M059J (cell line): ENCODE measurements at places on chromosomes 13 and 19.

DNA sequence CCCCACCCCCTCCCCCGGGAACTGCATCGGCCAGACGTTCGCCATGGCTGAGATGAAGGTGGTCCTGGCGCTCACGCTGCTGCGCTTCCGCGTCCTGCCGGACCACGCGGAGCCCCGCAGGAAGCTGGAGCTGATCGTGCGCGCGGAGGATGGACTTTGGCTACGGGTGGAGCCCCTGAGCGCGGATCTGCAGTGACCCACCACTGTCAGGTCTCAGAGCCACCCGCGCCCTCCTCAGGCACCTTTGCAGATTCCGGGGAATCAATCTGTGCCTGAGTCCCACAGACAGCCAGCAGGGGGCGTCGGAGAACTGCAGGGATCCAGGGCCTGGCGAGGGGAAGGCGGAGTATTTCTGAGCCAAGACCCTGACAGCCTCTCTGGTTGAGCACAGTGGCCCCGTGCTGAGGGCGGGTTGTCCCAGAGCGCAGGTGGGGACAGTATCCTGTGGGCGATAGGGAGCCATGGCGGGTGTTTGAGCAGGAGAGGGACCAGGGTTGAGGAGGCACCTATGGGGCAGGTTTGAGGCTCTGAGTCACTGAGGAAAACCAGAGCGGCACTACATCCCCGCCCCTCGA is 30.4 kb upstream of the CYP4F8 start:
- peak; percentile 57 for DNase-seq

DNA sequence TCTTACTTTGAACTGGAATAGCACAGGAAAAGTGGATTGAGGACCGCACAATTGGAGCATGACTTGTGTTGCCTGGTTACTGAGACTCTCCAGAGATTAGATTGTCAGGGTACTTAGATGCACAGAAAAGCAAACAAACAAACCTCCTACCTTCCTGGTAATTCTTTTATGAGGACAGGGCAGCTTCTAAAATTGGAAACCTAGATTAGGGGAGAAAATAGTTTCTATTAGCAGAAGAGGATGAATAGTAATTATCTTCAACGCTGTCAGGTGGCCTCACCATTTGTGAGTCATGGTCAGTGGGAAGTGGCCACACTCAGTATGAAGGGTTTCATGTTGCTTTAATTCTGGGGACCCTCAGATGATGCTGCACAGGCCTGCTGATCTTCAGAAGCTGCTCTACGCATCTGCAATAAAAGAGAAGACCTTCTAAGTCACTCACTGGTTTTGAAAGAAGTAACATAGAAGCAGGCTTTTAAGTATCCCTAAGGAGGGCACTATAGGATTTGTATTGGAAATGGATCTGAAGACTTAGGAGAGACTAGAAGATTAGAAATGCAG is 106.8 kb downstream of the LACC1 start:
- peak; percentile 16 for DNase-seq

DNA sequence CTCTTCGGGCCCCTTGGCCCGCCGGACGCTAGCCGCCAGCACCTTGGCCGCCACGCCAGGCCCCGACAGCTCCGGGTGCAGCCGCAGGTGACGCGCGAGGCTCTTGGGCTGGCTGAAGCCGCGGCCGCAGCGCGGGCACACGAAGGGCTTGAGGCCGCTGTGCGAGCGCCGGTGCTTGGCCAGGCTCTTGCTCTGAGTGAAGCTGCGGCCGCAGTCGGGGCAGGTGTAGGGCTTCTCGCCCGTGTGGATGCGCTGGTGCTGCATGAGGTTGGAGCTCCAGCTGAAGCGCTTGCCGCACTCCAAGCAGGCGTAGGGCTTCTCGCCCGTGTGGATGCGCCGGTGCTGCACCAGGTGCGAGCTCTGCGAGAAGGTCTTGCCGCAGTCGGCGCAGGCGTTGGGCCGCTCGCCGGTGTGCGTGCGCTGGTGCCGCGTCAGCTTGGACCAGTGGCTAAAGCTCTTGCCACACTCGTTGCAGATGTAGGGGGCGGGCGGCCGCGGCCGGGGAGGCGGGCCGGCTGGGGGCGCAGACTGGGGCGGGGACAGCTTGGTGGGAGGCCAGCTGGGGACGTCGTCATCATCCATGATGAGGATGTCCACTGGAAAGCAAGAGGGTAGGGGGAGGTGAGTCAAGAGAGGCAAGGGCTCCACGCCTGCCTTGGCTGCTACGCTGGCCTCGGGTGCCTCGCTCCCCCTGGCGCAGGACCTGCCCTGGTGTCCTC is 32.4 kb downstream of the ZNF787 start:
- no peak for DNase-seq

GRCh38 chr13:109087916-109088623 is 458.7 kb downstream of the MYO16 start:
- DNase-seq: no peak

GRCh38 chr19:15331419-15332310 is 674 bp downstream of the BRD4 start:
- peak; percentile 44 for DNase-seq

DNA sequence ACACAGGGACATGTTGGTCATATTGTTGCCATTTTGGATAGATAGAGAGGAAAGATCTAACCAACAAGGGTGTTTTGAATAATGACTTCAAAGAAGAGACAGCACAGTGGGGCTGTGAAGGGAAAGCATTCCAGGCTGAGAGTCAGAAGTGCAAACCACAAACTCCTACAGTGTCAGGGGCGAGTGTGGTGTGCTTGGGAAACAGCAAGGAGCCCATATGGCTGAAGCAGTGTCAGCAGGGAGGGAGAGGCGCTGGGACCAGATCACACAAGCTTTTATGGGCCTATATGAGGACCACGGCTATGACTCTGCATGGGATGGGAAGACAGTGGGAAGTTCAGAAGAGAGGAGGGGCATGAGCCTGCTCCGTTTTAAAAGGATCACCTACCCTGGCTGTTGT is 166.4 kb downstream of the MYO16 start:
- DNase-seq: no peak

DNA sequence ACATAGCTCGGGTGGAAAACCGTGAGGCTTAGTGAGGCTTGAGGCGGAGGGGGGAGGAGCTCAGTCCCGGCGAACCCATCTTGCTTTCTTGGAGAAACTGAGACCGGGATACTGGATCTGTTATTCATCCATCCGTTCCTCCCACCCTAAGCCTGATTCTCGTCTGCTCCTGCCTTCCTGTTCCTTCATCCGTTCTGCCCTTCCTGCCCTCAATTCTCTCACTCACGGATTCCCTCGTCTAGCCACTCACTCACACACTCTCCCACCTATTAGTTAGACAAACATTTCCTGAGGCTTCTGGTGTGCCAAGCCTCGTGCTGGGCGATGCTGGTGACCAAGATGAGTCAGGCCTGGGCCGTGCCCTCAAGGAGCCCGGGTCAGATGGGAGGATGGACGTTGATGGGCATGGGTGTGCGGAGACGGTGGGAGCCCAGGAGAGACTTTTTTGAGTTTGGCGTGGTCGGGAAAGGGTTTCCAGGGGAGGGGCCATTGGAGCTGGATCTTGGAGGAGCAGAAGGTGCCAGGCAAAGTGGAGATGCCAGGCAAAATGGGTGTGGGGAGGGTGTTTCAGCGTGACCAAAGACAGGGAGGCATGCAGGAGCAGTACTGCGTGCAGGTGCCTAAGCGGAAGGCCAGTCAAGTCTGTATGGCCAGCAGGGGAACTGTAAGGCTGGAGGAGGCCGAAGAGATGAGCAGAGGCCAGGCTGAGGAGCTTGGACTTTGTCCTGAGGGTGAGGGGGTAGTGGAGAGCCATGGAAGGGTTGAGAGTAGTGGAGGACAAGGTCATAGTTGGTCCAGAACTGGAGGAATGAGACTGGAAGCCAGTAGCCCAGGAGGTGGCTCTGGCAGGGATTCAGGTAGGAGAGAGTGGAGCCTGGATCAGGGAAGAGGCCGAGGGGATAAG is 7.4 kb upstream of the CNFN start:
- peak; percentile 46 for DNase-seq

- DNase-seq: no peak
Observed at GRCh38 chr13:112495465-112495864, 92.5 kb downstream of the TUBGCP3 start.

DNA sequence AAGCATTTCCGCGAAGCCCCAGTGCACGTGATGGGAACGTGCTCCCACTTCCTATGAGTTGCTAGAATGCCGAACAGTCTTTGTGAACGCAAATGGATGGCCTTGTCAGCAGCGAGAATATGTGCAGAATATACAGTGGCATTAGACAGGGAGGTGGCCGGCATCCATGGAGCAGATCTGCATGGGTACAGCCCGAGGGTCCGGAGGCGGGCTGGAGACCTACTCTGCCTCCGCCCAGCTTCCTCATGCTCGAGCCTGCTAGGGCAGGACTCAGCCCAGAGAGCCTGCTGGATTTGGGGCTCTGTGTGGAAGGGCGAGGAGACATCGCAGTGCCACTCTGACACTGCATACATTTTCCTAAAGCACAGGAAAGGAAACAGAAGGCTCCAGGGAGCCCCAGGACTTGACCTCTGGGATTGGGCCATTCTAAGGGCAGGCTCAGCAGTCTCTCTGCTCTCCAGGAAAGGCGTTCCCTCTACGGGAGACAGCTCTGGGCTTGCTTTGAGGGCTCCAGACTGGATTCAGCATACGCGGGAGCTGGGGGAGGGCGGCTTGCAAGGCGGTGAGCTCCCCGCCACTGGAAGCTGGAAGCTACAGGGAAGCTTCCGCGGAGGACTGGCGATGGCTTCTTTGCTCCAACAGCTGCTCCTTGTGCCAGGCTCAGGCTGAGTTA is 55.9 kb upstream of the UQCRFS1 start:
- DNase-seq: no peak

DNA sequence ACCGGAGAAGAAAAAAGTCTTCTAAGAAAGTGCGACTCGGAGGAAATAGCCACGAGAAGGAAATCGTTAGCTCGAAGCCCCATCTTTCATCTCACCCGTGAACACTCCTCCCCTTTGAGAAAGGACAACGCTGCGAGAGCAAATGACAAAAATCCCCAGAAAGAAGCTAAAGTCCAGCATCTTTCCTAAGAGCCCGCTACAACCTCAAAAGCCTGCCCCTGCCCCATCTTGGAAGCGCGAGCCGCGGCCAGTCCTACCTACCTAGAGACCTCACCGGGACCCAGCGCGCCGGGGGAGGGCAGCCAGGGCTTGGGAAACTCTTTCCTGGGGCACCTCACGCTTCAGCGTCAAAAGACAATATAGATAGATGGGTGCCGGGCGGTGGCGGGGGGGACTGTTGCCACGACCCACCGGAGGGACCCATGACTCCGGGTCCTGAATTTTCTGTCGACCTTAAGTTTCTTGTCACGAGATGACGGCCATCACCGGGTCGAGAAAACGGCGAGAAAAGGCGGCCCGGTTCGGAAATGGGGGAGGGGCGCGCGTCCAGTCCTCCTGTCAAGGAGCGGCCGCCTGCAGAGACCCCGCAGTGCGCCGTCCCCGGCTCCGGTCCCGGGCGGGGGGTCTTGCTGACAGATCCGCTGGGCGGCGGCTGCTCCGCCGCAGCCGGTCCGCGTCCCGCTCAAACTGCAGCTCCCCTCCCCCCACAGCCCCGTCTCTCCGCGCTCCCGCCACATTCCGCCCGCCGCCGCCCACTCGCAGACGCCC is 65.9 kb downstream of the KCNRG start:
- peak; percentile 42 for DNase-seq

DNA sequence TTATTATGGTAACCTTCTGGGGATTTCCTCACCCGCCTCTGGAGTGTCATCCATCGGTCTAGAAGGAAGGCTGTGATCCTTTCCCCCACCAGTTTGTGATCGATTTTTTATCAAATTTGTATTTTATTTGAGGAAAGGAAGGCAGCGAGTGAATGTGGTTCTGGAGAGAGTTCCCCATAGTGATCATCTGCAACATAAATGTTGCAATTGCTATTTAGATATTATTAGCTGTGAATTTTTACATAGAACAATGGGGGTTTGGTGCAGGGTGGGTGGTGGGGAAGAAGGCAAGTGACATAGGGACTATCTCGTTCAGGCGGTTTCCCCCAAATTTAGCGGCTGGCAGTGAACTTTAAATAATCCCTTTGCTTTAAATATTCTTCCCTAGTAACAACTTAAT is 1.2 kb downstream of the CDK8 start:
- DNase-seq: no peak

DNA sequence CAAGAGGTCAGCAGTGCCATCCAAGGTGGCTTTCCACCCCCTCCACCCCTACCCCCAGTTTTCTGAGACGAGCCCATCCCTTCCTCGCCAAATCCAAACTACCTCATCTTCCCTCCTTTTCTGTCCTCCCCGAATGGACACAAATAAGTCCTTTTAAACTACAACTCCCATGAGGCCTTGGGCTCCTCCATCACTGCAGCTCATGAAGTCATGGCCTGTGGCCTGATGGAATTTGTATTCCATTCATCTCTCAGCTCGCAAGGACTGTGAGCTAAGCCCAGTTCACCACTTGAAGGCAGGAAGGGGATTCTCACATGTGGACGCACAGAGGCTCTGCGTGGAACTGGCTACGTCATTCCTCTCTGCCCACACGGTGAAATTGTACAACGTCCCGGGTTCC is 12.5 kb downstream of the PTPRH start:
- peak; percentile 37 for DNase-seq

GRCh38 chr13:59178344-59178743 is 985.4 kb downstream of the DIAPH3 start:
- DNase-seq: peak; percentile 20

GRCh38 chr19:6752256-6753177 is 13.0 kb downstream of the TRIP10 start:
- DNase-seq: no peak

DNA sequence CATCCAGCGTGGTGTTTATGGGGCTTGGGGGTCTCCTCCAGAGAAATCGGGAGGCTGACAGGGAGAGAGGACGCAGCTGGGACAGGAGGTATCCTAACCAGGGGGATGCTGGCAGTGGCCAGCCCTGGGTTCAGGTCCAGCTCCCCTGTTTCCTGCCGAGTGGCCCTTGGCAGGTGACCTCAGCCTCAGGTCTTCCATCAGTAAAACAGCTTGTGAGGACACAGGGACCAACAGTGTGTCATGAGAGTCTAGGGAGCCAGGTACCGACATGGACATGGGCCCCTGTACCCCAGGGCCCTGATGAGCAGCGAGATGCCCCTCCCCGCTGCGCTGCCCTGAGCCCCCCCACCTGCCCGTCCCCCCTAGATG is 19.6 kb downstream of the EVI5L start:
- no peak for DNase-seq

- DNase-seq: peak; percentile 5
Observed at GRCh38 chr13:107866032-107866940, 349.1 kb downstream of the LIG4 start.

DNA sequence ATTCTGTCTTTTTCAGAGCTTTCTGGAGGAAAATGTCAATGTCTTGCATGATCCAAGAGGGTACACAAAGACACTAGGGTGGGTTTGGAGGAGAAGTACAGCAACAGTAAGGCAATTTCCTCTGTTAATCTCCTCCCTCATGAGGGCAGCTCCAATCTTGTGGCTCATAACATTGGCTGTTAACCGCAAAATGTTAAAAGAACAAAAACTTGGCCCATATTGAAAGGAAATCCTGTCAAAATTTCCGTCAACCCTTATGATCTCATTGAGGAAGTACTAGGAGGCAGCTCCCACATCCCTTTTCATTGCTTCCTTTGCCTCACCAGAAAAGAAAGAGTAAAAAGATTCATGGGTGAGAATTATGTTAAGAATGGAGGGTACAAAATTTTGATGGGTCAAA is 11.6 kb downstream of the OXGR1 start:
- DNase-seq: peak; percentile 28

DNA sequence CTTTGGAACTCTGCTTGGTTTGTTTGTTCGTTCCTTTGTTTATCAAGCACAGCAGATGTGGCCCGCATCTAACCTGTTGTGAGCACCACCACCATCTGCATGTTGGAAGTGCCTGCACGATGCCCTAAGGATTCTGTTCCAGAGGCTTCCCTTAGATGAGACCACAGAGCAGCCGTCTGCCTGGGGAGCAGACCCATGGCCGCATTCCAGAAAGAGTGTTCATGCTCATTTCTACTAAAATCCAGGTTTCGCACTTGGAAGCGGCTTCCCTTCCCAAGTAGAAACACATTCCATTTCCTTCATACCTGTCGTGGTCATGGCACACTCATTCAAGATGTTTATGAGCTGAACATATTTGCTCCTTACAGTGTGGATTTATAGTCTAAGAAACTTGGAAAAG is 27.2 kb downstream of the COL4A2 start:
- peak; percentile 74 for DNase-seq
